DND-41 (cell line): ENCODE measurements at places on chromosomes 6 and 20.

- DNase-seq = peak; percentile 69
Observed at GRCh38 chr6:99746261-99746895, 139.7 kb downstream of the PRDM13 start.

DNA sequence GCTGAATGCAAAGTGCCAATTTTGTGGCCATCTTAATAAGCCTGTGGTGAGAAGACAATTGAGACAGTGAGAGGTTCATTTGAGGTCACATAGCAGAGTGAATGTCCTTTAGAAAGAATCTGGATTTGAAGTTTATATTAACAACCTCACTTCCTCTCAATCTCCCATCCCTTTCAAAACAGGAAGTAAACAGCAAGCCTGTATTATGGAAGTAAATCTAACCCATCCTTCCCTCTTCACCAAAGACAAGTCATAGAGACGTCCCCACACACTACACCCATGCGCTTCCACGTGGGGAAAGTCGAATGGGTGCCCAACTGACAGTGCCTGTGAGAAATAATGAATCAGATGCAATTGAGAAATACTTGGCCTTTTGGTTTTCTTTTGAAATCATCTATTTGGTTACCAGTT is 28.8 kb upstream of the CCND3 start:
- DNase-seq = no peak

GRCh38 chr20:61738601-61739069 is 327.0 kb downstream of the TAF4 start:
- no peak for DNase-seq

- no peak for DNase-seq
Observed at GRCh38 chr6:69622924-69623323, 173.9 kb downstream of the LMBRD1 start.

- no peak for DNase-seq
Observed at GRCh38 chr6:11093376-11093625, 333 bp upstream of the SMIM13 start.

GRCh38 chr6:95203153-95203754 is 374.1 kb upstream of the MANEA start:
- DNase-seq = peak; percentile 6

GRCh38 chr6:133945158-133945557 is 7.9 kb upstream of the TBPL1 start:
- DNase-seq = no peak

DNA sequence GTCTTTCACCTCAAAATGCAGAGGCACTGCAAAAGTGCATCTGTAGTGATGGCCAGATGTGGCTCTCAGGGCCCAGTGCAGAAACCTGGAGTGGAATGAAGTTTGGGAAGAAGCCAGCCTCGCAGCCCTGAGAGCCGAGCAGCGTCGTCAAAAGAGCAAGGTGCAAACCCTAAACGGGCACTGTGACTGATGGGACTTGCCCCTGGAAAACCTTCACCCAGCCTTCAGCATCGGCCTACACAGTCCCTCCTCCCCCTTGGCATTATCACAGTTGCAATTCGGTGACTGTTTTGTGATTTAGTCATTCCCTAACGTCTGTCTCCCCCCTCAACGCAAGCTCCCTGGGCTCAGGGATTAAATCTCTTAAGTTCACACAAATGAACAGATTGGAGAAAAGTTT is 38.6 kb downstream of the TAF4 start:
- DNase-seq = no peak

DNA sequence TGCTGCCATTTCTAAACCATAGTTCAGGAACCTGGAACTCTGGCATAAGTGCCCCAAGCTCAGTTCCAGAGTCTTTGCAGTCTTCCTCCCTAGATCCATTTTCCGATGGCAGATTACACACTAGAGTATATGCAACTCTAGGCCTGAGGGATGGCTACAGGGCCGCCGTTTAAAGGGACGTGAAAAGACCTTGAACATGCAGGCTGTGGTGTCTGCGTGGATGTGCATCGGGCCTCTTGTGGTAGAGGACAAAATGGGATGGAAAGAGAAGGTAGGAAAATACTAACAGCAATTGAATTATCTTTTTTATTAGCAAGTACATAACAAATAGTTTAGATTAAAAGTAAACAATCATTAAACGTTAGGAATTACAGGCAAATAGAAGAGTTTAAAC is 588.9 kb downstream of the RFPL4B start:
- DNase-seq = no peak

GRCh38 chr6:111274593-111275217 is 187.4 kb downstream of the SLC16A10 start:
- DNase-seq = no peak

GRCh38 chr6:44162876-44163625 is 4.4 kb downstream of the CAPN11 start:
- DNase-seq = no peak

- DNase-seq = no peak
Observed at GRCh38 chr20:717832-718231, 42.2 kb upstream of the SCRT2 start.
